GM10248 (cell line): ENCODE measurements at places on chromosomes 13 and 19.

- DNase-seq: no peak
Observed at GRCh38 chr13:50646070-50646469, 197.4 kb downstream of the DLEU7 start.

DNA sequence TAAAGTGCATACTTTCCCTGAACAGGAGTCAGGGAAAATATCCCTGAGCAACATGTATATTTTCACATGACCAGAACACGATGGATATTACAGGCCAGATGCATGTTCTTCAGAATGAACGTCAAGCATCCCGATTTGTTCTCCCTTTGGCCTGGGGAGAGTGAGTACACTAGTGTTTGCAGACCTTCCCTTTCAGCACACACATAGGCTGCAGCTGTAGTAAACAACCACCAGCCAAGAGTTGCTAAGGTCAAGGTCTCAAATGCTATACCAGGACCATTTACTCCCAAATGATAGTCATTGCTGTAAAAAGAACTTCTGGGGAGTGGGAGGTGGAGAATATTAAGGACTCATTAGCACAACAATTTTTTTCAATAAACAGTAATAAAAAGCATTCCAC lies 3.0 kb downstream of the KLF12 start:
- no peak for DNase-seq

GRCh38 chr13:41506312-41506711 lies 49.0 kb downstream of the RGCC start:
- DNase-seq: no peak

- DNase-seq: no peak
Observed at GRCh38 chr13:113457510-113457909, 4.2 kb upstream of the ADPRHL1 start.

DNA sequence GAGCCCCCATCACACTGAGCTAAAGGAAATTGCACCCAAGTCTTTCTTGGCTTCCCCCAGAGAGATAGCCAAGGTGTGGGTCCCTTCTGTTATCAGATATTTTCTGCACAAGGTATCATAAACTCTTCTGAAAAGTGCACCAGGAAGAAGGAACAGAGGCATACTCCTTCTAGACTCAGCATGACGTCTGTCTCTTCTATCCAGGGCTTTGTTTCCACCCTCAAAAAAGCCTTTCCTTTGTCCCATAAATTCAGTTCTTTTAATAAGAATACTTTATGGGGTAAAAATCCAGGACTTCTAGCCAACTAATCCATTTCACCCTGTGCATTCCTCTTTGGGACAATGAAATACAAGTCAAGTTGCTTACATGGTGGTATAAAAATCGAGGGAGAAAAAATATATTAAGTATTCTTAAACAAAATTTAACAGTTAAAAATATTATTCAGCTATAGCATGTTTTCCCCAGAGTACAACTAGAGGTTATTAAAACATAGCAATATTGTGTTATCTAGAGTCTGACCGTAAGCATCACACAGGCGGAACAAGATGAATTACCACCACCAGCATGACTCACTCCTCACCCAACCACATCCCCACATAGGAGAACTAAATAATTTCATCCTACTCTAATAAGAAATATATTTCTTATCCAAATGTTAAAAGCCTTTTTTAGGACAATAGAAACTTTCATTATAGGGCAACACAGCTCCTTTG lies 79.9 kb upstream of the GPC6 start:
- DNase-seq: no peak

DNA sequence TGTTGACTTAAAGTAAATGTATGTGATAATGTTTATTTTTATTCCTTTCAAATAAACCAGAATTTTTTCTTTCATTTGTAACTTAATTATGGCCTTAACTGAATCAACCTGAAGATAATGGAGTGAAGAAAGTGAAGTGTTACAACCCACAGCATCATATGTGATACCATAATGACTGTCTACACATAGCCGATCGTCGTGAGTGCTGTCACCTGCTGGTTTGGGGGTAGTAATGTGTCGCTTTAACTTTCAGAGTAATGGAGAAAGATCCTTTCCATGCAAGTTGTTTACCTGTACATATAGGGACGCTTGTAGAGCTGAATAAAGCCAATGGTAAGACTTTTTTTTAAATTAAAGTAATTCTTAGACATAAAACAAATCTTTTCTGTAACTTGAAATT lies 9.9 kb downstream of the CDC16 start:
- no peak for DNase-seq

DNA sequence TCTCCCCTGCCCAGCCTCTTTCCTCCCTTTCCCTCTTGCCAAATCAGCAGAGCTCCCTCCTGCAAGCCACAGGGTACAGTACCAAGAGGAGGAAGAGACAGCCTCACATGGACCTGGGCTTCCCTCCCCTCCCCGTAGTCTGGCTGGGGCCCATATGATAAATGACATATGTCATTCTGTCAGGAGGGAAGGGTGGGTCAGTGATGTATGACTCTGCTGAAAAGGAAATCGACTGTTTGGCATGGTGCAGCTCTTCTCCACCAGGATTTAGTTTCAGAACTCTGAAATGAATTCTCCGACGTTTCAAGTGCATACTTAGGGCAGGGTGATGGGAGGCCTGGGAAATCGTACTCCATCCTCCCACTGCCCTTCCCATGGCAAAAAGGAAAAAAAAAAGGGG lies 9.8 kb downstream of the TSHZ3 start:
- DNase-seq: no peak

DNA sequence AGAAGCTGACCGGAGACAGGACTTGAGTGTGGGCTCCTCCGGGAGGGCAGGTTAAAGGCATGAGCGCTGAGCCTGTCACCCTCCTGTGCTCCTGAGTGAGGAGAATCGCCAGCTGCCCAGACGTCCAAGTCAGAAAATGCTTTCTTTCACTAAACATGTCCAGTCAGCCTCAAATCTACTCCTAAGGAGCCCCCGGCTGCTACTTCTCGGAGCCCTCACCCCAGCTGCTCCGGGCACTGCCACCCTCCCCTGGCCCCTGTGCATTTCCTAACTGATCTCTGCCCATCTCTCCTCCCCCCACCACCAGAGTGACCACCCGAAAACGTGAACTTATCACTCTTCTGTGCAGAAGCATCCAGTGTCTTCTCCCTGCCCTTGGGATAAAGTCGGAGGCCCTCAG lies 277.5 kb upstream of the SOX1 start:
- no peak for DNase-seq

- no peak for DNase-seq
Observed at GRCh38 chr13:64339373-64340063, 2890.6 kb downstream of the PCDH9 start.

GRCh38 chr13:50453188-50453587 lies 390.3 kb downstream of the DLEU7 start:
- no peak for DNase-seq

DNA sequence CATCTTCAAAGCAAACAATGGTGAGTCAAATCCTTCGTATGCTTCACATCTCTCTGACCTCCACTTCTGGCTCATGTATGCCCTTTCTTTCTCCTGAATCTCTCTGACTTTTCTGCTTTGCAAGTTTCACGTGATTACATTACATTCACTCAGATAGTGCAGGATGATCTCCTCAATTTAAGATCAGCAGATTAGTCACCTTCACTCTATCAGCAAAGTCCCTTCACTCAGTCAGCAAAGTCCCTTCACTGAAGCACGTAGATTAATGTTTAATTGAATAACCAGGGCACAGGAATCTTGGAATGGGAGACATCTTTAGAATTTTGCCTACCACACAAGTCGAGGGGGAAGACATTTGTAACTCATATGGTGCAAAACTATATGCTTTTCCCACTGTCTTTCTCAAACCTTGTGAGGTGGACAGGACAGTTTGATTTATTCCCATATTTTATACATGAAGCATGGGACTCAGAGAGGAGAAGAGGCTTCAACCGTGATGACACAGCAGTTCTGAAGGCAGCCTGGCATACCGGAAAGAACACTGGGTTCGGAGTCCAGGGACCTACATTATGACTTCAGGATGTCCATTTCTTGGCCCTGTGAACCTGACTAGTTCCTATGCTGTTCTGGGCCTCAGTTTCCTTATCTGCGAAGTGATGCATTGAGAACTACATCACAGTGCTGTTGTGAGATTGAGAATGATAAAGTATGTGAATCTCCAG lies 23.3 kb downstream of the SIGLECL1 start:
- DNase-seq: no peak

- DNase-seq: no peak
Observed at GRCh38 chr19:10916602-10917001, 11.8 kb downstream of the YIPF2 start.

GRCh38 chr13:40434516-40435397 lies 231.7 kb downstream of the FOXO1 start:
- DNase-seq: no peak

- DNase-seq: no peak
Observed at GRCh38 chr13:21006141-21007005, 55.0 kb downstream of the LATS2 start.

- no peak for DNase-seq
Observed at GRCh38 chr19:29845574-29846176, 33.9 kb downstream of the CCNE1 start.

DNA sequence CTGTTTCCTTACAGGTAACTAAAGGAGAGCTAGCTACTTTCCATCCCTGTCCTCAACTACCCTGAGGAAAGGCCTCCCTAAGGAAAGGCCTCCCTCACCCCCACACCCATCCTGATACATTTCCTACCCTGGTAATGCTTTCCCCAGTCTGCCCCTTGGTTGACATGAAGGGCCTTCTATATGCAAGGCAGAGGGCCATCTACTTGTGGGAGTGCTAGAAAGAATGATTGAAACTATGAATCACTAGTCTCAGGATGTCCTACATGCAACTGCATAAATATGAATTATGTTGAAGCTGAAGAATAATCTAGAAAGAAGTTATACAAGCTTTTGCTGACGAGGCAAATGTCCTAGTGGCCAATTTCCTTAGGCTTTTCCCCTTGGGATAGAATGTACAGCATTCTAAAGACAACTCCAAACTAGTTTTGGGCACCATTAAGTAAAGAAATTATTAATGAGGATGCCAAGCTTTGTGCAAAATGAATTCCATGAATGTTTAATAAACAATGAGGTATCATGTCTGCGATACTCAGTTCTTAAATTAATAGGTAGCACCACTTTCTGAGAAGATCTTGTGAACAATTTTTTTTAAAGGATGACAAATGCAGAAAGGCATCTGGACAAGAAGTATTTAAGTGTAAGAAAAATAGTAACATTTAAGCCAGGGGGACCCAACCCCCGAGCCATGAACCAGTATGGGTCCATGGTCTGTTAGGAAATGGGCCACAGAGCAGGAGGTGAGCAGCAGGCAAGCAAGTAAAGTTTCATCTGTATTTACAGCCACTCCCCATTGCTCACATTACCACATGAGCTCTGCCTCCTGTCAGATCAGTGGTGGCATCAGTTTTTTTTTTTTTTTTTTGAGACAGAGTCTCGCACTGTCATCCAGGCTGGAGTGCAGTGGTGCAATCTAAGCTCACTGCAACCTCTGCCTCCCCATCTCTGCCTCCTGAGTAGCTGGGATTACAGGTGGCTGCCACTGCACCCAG lies 223.0 kb downstream of the LHFPL6 start:
- DNase-seq: no peak

- no peak for DNase-seq
Observed at GRCh38 chr19:31981545-31981944, 363.9 kb upstream of the ZNF507 start.

GRCh38 chr13:55069746-55070145 lies 2041.1 kb downstream of the OLFM4 start:
- DNase-seq: no peak

GRCh38 chr13:43676320-43676719 lies 110.5 kb downstream of the ENOX1 start:
- peak; percentile 54 for DNase-seq

GRCh38 chr19:33519416-33519815 lies 2.2 kb downstream of the PEPD start:
- DNase-seq: no peak

- DNase-seq: no peak
Observed at GRCh38 chr13:25302121-25302520, 696 bp downstream of the NUP58 start.

- no peak for DNase-seq
Observed at GRCh38 chr13:42392716-42393572, 121.0 kb downstream of the AKAP11 start.

DNA sequence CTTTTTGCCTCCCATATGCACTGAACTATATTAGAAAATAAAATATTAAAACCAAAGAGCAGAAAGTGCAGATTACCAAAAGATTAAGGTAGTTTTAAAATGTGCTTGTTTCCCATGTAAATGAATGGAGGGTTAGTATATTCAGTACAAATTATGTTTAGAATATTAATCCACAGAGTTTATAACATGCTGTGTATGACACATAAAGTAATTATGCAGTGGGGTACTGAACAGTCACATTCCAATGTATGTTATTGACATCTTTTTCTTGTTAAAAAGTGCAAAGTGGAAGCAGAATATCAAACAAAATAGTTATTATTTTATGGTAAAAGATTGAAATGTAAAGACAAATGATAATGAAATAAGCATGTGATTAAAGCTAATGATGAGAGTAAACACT lies 79.3 kb downstream of the GPC6 start:
- DNase-seq: no peak

GRCh38 chr19:6416658-6417405 lies 7.8 kb downstream of the KHSRP start:
- no peak for DNase-seq

- DNase-seq: no peak
Observed at GRCh38 chr19:7748756-7749155, 1.4 kb upstream of the CD209 start.

GRCh38 chr19:2523630-2524311 lies 47.8 kb downstream of the GADD45B start:
- DNase-seq: no peak

- DNase-seq: no peak
Observed at GRCh38 chr19:13799669-13800068, 4.4 kb downstream of the ZSWIM4 start.

- no peak for DNase-seq
Observed at GRCh38 chr19:31066385-31066784, 282.9 kb downstream of the TSHZ3 start.

DNA sequence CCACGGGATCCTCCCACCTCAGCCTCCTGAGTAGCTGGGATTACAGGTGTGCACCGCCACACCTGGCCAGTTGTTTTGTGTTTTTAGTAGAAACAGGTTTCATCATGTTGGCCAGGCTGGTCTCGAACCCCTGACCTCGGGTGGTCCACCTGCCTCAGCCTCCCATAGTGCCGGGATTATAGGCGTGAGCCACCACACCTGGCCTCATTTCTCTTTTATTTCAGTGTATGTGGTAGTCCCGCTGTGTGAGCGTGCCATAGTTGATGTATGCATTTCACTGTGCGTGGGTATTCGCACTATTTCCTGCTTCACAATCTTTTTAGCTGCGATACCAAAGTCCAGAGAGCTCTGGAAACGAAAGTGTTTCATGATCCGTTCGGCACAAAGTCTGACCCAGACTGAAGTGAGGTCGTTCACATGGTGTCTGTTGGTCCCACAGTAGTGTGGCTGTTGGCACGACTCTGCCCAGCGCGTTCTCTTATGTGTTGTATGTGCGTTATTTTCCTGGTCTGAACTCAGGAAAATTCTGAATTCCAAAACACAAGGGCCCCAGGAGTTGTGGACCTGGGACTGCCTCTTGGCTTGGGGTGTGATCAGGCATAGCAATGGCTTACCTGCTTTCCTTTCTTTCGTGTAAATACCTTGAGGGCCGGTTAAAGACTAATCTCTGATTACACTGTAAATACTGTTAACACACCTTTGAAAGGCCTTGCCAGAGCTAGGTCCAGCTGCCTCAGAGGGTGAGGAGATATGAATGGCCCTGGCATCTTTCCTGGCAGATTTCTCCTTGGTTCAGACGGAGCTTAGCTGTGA lies 8.6 kb downstream of the EPN1 start:
- DNase-seq: no peak

- DNase-seq: no peak
Observed at GRCh38 chr19:5799247-5800241, 5.3 kb upstream of the NRTN start.
